Heart left ventricle (tissue), 16 donors: ENCODE measurements at places on chromosomes 1 and 21. TPM values are rescaled to one million over a fixed set of nuclear protein-coding genes. Genes with fewer than 3 reads are reported as not detected.

Gene S100A8
- total RNA-seq = 19.4 TPM

Gene SYPL2
- 32.7 TPM for total RNA-seq

Gene CCDC185
- not detected for total RNA-seq

Gene SELE
- total RNA-seq = 4.0 TPM

Gene FMO2
- total RNA-seq = 17.8 TPM

Gene RHCE
- 0.28 TPM for total RNA-seq

Gene FCGR1A
- 2.0 TPM for total RNA-seq

Gene RAD54L
- total RNA-seq = 0.44 TPM

Gene LAMC1
- 122 TPM for total RNA-seq

Gene HFM1
- total RNA-seq = 1.9 TPM

Gene KRTAP19-2
- total RNA-seq = not detected

Gene ANGPTL1
- 21.2 TPM for total RNA-seq

Gene FCRL4
- not detected for total RNA-seq

Gene SH2D5
- total RNA-seq = not detected

Gene FMO3
- 0.75 TPM for total RNA-seq

Gene FMO1
- total RNA-seq = 0.71 TPM

Gene KISS1
- total RNA-seq = not detected
